Fibroblast of skin of right biceps (primary cell): ENCODE measurements at places on chromosomes 11 and 22.

DNA sequence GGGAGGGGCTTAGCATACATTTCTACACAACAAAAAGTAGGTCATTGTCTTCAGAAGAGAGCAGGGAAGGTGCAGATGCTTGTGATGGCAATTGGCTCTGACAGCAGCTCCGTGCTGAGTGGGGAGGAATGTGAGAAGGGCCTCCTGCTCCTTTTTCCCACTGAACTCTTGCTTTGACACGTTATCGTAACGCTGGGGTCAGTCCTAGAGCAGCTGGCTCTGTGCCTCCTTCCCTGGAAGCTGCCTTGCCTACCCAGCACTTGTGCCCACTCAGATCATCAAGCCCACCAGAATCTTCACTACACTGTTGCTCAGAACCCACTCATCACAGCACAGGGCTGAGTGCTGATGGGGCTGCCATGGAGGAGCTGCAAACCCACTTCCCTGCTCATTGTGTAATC is 14.9 kb upstream of the NAV2 start:
- no peak for DNase-seq

- DNase-seq, result peak; percentile 38
Measured at GRCh38 chr22:38981005-38981991, 849 bp upstream of the APOBEC3B start.

GRCh38 chr11:85918910-85919794 is 64.0 kb downstream of the CCDC83 start:
- DNase-seq, result peak; percentile 51

DNA sequence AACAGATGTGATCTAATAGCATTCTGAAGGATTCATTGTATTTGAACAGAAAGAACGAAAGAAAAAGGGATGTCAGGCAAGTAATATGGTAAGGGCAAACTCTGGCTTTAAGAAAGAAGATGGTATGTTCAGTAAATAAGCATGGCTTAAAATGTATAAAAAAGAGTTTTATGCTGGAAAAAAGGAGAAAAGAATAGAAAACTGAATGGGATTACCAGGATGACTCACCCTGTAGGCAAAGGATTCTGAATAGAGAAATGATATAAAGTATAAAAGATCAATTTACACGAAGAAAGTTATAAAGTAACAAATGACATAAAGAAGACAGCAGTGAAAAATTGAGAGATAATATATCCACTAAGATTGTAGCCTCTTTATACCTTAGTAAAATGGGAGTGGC is 4.5 kb downstream of the CCDC82 start:
- no peak for DNase-seq

GRCh38 chr11:59415111-59415510 is 11.1 kb downstream of the OR5A2 start:
- no peak for DNase-seq

DNA sequence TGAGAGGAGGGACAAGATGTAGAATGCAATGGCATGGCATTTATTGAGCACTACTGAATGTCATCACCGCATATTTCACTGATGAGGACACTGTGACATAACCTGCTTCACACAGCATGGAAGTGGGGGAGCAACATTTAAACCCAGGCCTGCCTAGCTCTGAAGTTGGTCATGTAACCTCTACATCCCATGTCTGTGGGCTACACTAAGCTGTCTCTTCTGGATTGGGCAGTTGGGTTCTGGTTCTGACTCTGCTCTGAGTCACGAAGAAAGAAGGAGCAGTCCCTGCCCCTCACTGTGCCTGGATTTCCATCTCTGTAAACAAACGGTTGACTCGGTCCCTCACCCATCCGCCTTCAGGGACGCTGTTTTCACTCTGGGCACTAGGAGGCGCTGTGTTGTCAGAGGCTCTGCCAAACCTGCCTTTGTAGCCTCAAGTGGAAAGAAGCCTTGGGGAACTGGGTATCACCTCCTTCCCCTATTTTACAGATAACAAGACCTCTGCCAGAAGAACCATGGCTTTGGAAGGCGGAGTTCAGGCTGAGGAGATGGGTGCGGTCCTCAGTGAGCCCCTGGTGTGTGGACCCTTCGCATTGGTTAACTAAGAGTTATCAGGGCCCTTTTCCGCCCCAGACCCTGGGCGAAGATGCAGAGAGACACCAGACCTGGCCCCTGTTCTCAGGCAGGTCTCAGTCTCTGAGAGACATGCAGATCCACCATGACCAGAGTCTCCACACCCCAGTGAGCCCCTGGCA is 12.7 kb upstream of the ARHGEF17 start:
- DNase-seq, result peak; percentile 83

DNA sequence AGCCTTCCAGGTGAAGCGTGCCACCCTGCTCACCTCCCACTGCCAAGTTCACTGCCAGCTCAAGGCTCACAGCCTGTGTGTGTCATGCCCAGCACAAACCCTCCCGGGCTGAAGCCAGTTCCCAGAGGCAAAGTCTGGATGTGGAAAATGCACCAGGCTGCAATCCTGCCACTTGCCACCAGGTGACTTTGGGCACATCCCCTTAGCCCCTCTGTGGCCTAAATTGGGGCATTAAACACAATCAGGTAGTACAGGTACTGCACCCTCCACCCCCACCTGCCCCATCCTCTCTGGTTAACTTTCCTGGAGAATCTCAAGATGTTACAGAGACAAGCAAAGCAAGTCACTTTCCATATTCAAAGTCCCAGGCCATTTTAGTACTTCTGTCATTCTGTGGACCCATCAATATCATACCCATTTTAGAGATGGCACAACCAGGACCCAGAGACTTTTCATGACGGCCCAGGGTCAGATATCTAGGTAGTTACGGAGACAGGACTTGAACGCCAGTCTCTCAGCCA is 1.8 kb upstream of the RASD2 start:
- DNase-seq, result no peak

GRCh38 chr22:25386538-25386884 is 167.1 kb downstream of the CRYBB2 start:
- no peak for DNase-seq

DNA sequence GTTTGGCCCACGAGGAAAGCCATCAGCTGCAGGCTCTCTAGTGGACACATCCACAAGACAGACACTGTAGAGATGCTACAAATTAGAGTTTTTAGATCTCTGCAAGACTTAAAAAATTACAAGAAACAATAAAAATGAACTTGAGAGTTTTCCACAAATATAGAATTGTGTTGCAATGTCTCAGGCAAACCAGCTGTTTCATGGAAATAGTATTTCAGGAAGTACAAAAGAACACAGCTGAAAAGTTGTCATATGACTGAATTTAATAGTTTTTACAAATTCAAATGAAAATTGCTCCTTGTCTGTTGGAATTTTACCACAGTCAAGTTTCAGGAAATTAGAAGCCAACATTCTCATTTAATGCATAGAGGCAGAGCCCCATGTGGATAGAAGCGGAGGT is 184.5 kb upstream of the PITPNB start:
- DNase-seq, result no peak

GRCh38 chr11:67645521-67646461 is 4.7 kb downstream of the ACY3 start:
- no peak for DNase-seq

- no peak for DNase-seq
Measured at GRCh38 chr11:21567645-21568290, 625.1 kb upstream of the ANO5 start.

DNA sequence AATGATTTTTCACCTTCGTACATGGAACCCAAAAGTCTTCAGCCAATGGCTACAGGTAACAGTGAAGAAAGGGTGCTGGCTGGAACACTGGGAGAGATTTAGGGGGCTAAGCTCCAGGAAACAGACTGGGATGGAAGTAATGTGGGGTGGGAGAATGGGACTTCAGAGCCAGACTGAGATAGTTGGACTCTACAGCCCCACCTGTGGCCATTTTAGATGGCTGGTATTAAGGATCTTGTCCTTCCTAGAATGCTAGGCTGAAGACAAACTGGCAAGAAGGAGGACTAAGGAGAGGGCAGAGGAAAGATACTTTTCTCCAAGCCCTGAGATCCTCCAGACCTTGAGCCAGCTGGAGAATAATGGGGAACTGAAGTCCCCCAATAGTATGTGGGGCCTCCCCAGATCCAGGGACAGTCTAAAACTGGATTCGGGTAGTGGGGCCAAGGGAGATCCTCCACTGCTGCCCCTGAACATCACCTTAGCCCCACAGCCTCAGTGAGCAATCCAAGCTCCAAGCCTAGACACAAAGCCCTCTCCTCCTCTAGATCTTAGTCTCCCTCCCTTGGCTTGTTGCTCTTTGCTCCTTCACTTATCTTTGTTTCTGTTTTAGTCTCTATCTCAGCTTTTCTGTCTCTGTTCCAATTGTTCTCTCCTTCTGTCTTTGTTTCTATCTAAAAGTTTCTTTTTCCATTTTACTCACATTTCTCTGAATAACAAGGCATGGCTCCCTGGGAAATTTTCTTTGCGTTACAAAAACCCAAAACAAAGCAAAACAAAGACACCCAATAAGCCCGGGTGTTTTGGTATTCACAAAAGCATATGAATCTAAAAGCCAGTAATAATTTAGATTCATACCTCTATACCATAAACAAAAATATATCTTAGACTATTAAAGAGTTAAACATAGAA is 16.2 kb upstream of the RRAS2 start:
- no peak for DNase-seq

- DNase-seq, result no peak
Measured at GRCh38 chr11:101478587-101479369, 105.0 kb downstream of the TRPC6 start.

- DNase-seq, result no peak
Measured at GRCh38 chr22:20024650-20025397, 3.9 kb downstream of the TANGO2 start.

DNA sequence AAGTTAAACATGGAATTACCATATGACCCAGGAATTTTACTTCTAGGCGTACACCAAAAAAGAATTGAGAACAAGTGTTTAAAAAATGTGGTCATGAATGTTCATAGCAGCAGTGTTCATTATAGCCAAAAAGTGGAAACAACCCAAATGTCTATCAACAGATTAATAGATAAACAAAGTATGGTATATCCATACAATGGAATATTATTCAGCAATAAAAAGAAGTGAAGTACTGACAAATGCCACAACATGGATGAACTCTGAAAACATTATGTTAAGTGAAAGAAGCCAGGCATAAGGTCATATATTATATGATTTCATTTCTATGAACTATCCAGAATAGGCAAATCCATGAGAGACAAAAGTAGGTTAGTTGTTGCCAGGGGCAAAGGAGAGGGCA is 141.7 kb upstream of the NAV2 start:
- DNase-seq, result no peak

DNA sequence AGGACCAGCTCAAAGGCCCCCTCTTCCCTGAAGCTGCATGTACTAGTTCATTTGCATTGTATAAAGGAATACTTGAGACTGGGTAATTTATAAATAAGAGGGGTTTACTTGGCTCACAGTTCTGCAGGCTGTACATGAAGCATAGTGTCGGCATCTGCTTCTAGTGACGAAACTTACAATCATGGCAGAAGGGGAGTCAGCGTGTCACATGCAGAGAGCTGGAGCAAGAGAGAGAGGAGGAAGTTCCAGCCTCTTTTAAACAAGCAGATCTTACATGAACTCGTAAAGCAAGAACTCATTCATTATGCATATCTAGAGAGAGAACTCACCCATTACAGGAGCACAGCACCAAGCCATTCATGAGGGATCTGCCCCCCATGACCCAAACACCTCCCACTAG is 7.1 kb upstream of the HMGXB4 start:
- DNase-seq, result no peak

DNA sequence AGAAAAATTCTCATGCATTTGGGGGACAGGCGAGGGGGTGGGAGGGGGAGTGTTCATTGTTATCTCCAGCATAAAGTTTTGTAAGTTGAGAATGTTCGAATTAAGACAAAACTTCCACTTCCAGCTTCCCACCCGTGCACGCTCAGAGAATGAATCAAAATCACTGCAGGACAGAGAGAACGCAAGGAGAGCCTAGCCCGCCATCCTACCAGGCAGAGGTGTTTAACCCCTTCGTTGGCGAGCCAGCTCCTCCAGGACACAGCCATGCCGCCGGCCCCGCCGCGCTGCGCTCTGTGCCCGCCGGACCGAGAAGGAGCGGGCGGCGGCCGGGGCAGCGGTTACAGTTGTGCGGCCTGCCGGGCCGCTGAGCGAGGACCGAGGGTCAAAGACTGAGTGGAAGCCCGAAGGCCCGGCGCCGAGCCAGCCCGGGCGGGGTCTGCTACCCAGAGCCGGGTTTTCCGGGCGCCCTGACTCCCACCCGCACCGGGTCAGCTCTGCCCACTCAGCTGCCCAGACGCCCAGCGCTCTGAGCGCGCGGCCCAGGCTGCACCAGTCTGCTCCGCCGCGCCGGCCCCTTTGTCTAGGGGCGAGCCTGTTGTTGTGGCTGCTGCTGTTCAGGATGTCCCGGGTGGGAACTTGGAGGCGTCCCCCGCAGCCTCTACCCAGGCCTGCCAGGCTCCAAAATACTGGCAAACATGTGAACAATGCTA is at the start of gene NOX4:
TSS of gene NOX4 (minus strand) at position 395 of the 710 bp plus-strand sequence. CDS start at position 266, 129 bp downstream.
- peak; percentile 56 for DNase-seq

DNA sequence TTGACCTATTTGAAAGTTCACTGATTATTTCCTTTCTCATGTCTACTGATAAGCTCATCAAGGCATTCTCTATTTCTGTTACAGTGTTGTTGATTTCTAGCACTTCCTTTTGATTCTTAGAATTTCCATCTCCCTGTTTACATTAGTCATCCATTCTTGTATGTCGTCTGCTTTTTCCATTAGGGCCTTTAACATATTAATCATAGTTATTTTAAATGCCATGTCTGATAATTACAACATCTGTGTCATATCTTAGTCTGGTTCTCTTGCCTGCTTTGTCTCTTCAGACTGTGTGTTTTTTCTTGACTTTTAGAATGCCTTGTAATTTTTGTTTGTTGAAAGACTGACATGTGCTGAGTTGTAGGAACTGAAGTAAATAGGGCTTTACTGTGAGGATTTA is 602.1 kb downstream of the SOX6 start:
- DNase-seq, result no peak

DNA sequence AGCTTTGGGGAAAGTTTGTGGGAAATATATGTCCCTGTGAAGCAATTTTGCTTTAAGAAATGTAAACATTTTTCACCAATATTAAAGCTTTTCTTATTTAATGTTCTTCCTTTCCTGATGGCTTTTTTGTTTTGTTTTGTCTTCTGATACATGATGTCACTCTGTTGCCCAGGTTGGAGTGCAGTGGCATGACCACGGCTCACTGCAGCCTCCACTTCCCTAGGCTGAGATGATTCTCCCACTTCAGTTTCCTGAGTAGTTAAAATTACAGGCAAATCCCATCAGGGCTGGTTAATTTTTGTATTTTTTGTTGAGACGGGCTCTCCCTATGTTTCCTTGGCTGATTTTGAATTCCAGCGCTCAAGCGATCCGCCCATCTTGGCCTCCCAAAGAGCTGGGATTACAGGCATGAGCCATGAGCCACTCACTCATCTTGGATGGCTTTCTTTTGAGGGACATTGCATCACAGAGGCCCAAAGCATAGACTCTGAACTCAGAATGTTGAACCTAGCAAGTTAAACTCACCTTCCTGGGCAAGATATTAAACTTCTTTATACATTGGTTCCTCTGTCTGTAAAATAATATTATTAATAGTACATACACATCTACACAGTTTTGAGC is 651 bp upstream of the CARD16 start:
- DNase-seq, result peak; percentile 21

DNA sequence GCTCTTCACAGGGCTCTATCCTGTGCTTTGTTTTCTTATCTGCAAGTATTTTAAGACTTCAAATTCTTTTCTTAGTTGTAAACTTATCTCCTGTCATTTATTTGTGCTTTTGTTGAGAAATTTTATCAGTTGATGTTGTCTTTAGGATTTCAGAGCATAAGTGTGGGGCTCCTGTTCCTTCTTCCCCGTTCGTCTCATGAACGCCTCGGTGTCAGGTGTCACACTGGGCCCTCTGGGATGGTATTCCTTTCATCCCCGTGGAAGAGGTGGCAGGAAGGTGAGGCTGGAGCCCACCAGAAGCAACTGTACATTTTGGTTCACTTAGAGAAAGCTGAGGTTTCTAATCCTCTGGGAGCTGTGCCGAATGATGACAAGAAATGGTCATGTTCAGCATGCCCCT is 17.9 kb downstream of the NADSYN1 start:
- no peak for DNase-seq
